ENCODE measurements at places on chromosomes 12 and 14.

GRCh38 chr12:105253866-105254513, 18.0 kb upstream of the APPL2 start:
- DNase-seq: no peak

- DNase-seq: no peak
These were observed 386.6 kb downstream of the SYT1 start for GRCh38 chr12:79250960-79251755.

GRCh38 chr12:2386566-2386965, 333.8 kb downstream of the CACNA1C start:
- no peak for DNase-seq

DNA sequence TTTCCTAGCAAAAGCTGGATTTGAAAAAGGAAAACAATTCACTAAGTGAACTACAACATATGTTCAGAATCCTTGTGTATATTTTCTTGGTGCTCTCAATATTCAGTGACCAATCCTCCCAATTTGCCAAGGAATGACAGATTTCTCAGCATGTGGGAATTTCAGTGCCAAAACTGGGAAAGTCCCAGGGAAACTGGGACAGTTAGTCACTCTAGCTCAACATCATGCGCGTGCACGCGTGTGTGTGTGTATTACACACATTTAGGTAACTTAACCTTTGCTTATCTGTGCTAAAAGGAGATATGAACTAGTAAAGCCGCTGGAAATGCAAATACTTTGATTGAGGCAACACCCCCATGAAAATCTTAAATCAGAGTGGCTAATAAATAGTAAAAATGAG, 26.1 kb upstream of the SLC6A13 start:
- no peak for DNase-seq

- DNase-seq: no peak
These were observed 7.2 kb downstream of the MYL6 start for GRCh38 chr12:56165369-56165768.

DNA sequence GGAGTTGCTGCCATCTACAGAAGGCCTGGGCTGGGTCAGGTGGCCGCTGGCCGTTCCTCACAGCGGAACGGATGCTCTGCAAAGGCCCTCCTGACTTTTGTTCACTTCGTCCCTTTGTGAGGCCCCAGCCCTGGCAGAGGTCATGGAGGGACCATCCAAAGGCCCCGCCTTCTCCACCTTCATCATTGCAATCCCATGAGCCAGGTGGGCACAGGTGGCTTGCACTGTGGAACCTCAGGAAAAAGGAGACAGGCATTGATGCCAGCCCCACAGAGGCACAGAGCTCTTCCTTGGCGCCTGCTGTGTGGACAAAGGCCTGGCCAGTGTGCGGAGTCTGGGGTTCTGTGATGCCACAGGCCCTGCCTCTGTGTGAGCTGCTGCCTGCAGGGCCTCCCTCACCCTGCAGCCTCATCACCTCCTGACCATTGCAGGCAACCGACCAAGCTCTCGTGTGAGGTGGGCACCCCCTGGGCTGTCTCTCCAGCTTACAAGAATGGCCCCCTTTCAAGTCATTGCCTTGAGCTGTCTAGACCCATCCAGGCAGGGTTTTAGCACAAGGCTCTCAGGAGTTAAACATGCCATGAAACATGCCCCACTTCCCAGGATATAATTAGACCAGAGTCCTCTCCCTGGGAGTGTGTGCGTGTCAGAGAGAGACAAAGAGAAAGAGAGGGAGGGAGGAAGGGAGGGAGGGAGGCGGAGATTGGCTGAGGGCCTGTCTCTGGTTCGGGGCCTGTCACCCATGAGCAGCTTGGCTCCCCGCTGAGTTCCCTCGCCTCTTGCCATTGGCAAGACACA, 19.3 kb downstream of the NFKBIA start:
- DNase-seq: no peak

DNA sequence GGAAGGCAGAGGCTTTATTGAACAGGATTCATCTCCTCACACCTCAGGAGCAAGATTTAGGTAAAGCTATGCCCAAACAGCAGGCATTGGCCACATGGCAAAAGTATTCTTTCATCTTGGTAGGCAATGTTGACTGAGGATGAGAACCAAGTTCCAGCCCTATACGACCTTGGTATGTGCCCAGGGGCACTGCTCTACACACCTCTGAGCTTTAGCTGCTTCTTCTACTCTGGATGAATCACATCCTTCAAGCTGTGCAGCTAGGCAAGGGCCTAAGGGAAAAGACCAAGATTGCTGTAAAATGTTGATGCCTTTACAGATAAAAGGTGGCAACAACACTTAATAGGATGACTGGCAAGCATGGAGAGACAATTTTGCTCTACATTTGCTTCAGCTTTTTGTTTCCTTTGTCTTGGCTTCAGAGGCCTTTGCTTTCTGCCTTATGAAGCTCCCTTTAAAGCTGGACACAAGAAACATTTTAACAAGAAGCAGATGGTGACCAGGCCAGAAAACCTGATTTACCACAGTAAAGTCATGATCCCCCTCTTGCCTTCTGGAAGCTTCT, 183.3 kb upstream of the KITLG start:
- DNase-seq: no peak

DNA sequence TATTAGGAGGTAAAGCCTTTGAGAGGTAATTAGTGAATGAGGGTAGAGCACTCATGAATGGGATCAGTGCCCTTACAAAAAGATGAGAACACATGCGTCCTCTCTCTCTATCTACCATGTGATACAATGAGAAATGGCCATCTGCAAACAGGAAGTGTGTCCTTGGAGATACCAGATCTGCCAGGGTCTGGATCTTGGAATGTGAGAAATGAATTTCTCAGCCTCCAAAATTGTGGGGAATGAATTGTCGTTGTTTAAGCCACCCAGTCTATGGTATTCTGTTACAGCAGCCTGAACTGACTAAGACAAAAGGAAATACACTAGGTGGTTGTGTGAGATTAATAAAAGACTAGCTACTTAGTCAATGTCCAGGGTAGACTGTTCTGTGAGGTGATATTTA, 366.6 kb downstream of the NELL2 start:
- DNase-seq: no peak

GRCh38 chr12:128664501-128664900, 159.3 kb downstream of the SLC15A4 start:
- no peak for DNase-seq

DNA sequence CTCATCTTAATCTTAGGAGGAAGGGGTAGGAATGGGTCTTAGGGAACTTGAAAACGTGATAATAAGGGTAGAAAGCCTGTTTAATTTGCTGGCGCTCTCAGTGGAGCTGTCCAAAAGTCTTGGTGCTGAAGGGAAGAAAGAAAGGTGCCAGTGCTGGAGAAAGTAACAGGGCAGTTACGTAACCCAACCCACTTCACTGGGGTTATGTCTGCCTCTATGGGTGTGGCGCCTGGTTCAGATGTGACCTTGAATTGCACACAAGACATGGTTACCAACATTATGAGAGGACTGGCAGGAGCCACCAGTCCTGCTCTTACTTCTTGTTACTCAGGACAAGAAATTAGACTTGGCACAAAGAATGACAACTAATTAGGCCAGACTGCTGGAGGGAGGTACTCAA, 18.6 kb upstream of the GPATCH2L start:
- no peak for DNase-seq

DNA sequence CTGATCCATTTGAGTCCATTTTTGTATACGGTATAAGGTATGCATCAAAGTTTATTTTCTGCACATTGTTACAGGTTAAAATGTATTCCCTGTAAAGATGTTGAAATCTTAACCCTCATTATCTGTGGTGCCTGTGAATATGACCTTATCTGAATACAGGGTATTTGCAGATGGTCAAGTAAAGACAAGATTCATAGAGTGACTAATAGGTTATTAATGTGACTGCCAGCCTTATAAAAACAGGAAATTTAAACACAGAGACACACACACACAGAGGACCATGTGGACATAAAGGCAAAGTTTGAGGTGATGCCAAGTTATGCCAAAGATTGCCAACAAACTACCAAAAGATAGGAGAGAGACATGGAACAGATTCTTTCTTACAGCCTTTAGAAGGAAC, 347.2 kb upstream of the DCN start:
- no peak for DNase-seq

- DNase-seq: no peak
These were observed 11.3 kb downstream of the C14orf132 start for GRCh38 chr14:96050482-96050881.
